ENCODE measurements at places on chromosomes 2 and 18.

DNA sequence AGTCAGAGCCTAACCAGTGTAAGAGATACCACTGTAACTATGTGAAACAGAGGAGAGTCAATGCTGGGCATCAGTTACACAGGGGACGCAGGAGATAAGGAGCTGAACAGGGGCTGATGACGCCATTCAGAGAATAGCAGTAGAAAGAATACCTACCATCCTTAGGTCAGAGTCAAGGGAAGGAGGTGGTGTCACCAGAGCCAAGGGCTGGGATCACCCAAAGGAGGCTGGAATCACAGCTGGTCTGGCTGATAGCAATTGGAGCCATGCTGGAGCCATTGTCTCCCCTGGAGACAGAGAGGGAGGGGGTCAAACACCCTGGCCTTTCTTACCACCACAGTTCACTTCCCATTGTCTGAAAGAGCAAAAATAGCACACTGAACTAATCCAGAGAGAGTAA is 37.3 kb upstream of the C18orf32 start:
- no peak for DNase-seq

GRCh38 chr2:176418768-176419167 is 149.5 kb downstream of the MTX2 start:
- no peak for DNase-seq

DNA sequence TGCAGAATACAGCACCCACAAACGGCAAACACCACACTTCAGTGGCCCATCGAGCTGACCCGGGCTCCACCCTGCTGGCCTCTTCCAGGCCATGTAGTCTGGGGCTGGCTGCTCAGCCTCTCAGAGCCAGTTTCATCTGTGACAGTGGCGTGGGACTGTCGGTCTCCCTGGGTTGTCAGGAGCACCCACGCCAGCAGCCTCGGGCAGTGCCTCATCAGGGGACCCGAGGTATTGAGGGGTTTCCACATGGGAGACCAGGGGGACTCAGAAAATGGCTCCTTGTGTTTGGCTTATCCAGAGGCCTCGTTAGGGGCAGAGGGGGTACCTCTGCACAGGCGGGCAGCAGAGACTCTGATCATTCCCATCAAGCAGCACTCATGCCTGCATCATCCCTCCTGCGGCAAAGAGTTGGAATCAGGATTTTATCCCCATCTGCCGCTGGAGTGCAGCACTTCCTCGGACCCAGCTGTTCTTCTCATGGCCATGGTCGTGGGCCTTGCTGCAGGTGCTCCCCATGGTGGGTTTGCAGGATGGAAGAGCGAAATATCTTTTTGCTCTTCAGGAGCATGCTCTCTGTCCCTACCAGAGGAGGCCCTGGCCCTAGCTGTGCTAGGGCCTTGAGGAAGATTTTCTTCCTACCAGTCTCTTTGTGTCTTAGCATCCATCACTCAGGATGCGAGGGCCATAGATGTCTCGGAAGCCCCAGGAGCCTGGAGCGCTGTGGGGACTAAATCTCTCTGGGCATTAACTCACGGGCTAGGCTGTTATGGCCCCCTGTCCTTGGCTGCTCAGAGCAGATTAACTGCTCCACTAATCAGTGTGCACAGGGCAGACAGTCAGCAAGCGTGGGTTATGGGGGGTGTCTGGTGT is 100.8 kb downstream of the CLIP4 start:
- no peak for DNase-seq

- DNase-seq = no peak
Observed at GRCh38 chr18:46502444-46502843, 154.6 kb downstream of the LOXHD1 start.

GRCh38 chr2:195622966-195623365 is 34.1 kb upstream of the SLC39A10 start:
- peak; percentile 96 for DNase-seq

DNA sequence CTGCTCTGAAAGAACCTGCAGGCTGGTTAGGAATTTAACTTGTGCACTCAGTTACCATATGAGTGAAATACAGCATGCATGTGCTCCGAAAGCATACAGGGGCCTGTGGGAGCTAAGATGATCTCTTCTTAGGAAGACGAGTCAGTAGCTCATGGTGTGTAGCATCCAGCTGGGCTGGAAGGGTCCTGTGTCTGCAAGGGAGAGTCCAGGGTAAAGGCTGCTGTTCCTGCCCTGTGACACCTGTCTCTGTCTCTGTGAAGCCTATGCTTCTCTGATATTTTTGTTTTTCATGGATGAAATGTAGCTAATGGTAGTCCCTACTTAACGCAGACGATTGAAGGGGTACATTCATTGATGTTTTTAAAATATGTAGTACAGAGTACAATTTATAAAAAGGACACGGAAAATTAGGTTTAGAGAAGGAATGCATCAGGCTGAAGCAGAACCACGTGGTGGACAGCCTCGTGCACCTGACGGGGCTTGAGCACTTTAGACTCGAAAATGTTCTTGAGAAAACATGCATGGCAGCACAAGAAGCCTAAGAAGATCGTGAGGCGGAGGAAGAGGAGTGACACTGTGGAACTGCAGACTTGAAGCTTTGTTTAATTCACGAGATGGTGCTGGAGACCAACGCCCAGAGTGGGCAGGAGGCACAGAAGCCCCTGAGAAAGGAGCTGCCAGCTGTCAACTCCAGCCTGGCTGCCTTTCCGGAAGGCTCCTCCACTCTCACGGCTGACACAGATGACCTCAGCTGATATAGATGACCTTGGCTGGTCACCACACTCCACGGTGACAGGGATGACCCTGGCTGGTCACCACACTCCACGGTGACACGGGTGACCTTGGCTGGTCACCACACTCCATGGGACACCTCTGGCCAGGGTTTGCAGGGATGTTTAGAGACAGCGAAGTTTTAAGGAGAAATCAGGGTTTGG is 110.6 kb downstream of the TMEM18 start:
- no peak for DNase-seq

DNA sequence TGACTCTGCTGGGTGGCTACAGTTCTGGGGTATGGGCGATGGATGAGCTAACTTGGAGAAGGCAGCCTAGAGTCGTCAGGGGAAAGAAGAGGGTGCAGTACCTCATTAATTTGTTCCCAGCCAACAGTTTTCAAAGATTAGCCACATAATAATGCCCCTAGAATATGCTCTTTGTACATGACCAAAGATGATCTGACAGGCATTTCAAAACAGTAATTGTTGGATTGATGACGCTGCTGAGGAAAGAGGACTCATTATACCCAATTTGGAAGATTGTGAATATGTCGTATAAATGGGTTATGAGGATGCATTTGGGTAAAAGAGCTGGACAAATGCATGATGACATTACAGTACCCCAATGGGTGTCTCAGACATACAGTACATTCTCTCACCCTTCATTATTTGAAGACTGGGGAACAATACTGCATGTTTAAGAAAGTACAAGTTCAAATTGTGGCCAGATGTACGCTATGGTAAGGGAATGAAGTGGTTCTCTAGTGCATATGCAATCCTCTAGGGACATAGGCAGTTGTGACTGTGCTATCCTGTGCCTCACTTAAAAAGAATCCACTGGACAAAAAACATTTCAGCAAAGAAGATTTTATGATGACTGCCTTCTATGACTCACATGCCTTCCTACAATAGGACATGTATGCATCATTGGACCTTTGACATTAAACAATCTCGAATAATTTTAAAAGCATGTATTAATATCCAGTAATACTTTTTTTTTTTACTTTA is 233.2 kb downstream of the CNTNAP5 start:
- DNase-seq = no peak

DNA sequence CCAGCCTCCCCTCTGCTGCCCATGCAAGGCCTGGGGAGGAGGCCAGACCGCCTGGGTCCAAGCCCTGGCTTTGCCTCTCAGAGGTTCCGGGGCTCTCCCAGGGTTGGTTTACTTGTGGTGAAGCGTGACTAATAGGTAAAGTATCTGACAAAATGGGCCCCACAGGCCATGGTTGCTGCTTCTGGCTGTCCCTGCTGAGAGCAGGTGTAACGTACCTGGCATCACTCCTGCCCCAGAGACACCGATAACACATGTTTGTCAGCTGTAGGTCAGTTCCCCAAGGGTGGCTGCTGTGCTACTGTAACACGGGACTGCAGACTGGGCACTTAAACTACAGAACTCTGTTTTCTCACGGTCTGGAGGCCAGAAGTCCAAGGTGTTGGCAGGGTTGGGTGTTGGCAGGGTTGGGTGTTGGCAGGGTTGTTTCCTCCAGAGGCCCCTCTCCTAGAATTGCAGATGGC is 34.1 kb downstream of the ODC1 start:
- DNase-seq = no peak

- DNase-seq = no peak
Observed at GRCh38 chr2:43412114-43412753, 183.6 kb downstream of the THADA start.

DNA sequence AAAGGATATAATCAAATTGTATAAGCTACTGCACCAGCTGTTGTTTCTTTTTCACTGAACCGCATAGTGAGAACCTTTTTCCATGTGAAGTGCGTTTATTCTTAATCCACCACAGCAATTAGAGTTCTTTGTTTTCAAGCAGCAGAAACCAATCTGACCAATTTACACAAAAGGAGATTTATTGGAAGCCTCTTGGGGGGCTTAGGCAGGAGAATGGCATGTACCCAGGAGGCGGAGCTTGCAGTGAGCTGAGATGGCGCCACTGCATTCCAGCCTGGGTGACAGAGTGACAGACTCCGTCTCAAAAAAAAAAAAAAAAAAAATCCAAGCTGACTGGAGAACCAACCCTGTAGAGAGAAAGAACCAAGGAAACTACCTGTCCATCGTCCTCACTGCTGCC is 10.0 kb downstream of the ADNP2 start:
- no peak for DNase-seq

GRCh38 chr18:9055185-9055584 is 47.3 kb upstream of the NDUFV2 start:
- DNase-seq = peak; percentile 50

- no peak for DNase-seq
Observed at GRCh38 chr2:98468621-98469236, 24.1 kb downstream of the INPP4A start.

- DNase-seq = no peak
Observed at GRCh38 chr2:25165992-25166875, 2.1 kb downstream of the POMC start.

GRCh38 chr2:104408266-104408665 is 445.6 kb upstream of the POU3F3 start:
- no peak for DNase-seq

DNA sequence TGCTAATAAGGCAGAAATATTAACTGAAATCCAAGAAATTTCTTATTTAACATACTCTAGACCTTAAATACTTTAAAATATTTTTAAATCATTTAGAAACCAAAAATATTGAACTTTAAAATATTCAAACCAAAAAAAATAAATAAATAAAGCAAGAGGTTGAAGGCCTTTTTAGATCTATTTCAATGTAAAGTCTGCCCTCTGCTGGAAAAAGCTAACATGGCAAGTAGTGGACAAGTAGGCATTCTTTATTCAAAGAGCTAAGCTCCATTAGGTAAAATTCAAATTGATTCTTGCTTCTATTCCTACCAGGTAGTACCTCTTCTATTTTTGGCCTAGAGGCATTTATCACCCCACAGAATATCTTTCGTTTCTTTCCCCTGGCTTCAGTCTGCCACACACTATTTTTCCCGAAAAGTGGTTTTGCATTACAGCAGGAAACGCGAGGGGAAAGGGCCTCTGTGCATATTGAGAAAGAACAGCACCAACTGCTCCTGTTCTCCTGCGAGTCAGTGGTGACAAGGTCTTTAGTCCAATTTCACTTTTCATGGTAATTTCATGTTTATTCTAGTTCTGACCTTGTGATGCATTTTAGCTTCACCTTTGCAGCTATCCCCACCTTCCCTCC is 20.4 kb downstream of the IFIH1 start:
- peak; percentile 32 for DNase-seq

GRCh38 chr2:176174824-176175708 is 13.4 kb upstream of the HOXD1 start:
- no peak for DNase-seq

DNA sequence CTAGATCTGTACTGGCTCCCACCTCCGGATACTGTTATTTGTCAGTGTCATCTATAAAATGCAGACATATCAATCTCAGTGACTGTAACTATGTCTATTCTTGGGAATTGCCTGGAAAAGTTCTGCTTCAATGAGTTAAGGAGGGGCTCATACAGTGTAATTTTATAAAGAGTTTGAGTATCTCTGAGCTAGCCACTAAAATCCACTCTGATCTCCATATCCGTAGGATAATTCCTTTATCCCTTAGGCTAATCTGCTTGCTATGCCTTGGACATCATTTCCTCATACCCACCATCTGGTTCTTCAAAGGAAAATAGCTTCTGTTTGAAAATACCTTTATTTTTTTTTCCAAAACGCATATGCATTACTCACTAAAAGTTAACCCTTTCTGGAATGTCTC is 863.2 kb downstream of the SUCLG1 start:
- no peak for DNase-seq

DNA sequence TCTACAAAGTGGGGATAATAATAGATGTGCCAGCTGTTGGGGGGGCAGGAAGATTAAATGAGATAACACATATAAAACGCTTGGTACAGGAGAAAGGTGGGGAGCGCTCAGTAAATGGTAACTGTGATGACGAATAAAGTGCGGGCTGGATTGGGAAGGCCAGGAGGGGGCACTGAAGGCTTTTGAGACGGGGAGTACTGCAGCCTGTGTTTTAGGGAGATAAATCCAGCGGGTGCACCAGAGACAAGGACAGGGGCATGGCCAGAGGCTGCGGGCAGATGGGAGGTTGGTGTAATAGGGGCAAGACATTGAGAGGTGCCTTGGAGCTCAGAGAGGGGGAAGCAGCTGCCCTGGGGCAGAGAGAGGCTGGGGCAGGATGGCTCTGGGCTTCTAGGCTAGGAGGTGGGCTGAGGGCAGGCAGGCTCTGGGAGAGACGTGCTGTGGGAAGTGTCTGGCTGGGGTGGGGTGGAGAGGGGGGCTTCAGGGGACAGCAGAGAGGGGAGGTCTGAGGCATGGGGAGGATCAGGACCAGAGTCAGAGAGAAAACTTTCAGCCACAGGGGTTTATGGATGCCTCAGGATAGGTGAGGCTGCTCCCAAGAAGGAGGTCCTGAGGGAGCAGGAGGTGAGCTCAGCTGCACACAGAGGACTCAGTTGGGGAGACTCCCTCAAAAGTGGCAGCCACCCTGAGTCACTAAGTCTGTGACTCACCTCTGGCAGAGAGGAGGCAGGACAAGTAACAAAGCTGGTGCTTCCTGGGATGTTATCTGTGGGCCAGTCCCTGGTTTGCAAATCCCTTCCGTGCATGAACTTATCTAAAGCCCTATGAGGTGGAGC is 18.8 kb downstream of the TEX44 start:
- peak; percentile 92 for DNase-seq

Measured in keratinocyte (primary cell).